Activated B cell treated with CpG ODN at 0.5 μM for 24 hours (primary cell): ENCODE measurements at places on chromosomes 7 and 10. TPM values are rescaled to one million over a fixed set of nuclear protein-coding genes. Genes with fewer than 3 reads are reported as not detected.

Gene TMEM60
- 15.3 and 16.3 TPM in 2 replicates for total RNA-seq

DNA sequence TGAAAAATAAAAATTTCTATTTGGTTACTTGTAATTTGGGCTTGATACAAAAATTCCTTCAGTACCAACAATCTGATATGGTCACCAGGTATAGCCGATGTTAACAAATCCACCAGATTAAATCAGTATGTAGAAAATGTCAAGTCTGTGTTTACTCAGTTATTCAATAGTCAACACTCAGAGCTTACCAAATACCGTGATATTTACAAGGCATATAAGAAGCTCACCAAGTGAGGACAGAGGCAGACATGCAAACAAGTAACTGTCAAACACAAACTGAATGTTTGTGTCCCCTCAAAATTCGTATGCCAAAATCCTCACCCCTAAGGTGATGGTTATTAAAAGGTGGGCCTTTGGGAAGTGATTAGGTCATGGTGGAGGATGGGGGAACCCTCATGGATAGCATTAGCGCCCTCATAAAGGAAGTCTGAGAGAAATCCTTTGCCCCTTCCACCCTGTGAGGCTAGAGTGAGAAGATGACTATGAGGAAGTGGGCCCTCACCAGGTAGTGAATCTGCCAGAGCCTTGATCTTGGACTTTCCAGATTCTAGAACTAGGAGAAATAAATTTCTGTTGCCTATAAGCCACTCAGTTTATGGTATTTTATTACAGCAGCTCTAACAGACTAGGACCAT lies 63.1 kb downstream of the TES start:
- DNase-seq = no peak

GRCh38 chr10:1858547-1858946 lies 121.2 kb upstream of the ADARB2 start:
- DNase-seq = no peak

- no peak for DNase-seq
These were observed 169.8 kb upstream of the TEX47 start for GRCh38 chr7:88965371-88965770.

DNA sequence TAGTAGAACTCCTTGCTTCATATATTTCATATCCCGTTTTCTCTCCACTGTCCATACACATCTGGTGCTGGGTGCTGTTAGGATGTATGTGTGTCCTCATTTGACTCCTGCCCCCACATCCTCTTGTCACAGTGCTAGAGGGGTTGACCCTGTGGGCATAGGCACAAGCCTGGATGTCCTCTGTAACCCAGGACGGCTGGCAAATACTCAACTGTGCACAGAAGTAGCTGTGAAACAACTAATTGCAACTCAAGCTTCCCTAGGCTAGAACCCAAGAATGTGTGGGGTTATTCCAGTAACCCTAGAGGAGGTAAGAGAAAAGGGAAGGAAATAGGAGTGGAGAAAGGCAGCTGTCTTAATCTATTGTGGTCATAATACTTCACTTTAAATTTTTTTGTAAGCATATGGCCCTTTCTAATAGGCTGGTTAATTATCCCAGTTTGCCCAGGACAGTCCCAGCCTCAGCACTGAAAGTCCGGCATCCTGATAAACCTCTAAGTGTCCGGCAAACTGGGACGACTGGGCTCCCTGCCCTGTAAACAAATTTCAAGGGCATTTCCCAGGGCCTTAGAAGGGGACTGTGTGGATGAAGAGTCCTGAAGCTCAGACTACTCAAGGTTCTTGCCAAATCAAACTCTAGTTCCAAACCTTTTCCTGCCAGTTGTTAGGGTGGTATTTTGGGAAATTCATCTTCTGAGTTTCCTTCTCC lies 283.2 kb upstream of the CELF2 start:
- DNase-seq = no peak

Gene CRCP
- 40.8 and 42.5 TPM in 2 replicates for total RNA-seq

DNA sequence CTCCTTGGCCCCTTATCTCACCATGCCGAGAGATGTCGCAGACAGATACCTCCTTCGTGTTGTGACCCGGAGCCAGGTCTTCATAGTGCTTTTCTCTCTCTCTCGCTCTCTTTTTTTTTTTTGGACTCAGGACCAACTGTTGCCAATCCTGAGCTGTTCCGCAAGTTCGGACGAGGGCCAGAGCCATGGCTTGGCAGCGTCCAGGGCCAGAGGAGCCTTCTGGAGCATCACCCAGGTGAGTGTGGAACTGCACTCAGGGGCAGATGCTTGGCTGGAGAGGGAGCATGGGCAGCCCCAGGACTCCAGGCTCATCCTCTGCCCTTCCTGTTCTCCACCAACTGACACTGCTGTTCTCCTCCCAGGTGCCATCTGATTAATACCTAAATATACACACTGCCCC lies 7.8 kb downstream of the ZNF862 start:
- no peak for DNase-seq

Gene TMEM273
- total RNA-seq = 6.7 and 8.5 TPM in 2 replicates

Gene UCMA
- not detected in 2 replicates for total RNA-seq

DNA sequence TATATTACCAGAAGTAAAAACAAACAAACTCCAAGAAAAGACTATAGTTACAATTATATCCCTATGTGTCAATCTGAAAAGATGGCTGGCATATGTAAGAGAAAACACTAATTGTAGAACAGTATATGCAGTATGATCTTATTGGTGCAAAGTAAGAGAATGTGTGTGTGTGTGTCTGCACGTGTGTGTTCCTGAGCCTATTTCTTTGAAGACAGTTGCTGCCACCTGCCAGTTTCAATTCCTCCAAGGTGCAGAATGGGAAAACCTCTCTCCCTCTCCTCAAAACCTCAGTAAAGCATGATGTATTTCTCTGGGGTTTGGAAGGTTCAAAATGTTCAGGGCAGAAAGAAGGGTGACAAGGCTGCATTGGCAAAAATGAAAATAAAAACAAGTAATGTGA lies 8.8 kb upstream of the SFTPA1 start:
- DNase-seq = no peak

DNA sequence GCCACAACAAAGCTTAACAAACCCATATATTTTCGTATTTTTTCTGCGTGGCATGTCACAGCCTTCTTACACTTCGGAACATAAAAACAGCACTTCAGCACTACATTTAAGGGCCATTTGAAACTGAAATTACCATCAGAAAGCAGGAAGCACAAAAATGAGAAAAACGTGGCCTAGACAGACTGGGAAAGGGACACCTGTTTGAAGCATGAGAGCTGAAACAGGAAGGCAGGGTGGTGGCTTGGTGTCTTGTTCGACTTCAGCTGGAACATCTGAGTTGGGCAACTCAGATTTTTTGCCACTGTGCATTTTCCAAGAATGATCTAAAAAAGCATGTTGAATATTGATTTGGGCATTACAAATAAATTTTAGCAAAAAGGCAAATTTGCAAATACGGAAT lies 243.2 kb downstream of the ELMO1 start:
- no peak for DNase-seq

- DNase-seq = no peak
These were observed 284.9 kb upstream of the CNTNAP2 start for GRCh38 chr7:145831616-145832206.

- no peak for DNase-seq
These were observed 502.2 kb downstream of the PLXNA4 start for GRCh38 chr7:132073920-132074589.

Gene CDC123
- total RNA-seq = 81.1 and 84.6 TPM in 2 replicates

- no peak for DNase-seq
These were observed 30.5 kb upstream of the CHST3 start for GRCh38 chr10:71933651-71934050.

Gene STAMBPL1
- total RNA-seq = 38.7 and 44.5 TPM in 2 replicates

DNA sequence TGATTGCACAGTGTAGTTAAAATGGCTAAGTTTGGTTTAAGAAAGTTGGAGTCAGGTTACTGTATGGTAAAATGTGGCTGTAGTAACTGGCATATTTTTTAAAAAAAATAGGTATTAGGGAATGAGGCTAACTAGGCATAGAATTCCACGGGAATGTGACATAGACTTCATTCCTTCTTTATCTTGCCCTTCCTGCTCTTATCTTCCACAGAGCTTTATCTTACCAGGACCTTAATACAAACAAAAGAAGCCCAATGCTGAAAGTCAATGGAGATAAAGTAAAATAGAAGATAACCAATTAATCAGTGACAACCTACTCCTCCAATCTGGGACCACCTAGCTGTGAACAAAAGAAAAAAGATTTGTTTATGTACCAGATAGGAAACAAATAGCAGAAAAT lies 58.1 kb downstream of the TET1 start:
- no peak for DNase-seq

Gene FAM237B
- not detected in 2 replicates for total RNA-seq

GRCh38 chr10:48197236-48197899 lies 77.1 kb downstream of the FRMPD2 start:
- DNase-seq = no peak

GRCh38 chr10:115829521-115830205 lies 443.3 kb downstream of the GFRA1 start:
- DNase-seq = no peak

DNA sequence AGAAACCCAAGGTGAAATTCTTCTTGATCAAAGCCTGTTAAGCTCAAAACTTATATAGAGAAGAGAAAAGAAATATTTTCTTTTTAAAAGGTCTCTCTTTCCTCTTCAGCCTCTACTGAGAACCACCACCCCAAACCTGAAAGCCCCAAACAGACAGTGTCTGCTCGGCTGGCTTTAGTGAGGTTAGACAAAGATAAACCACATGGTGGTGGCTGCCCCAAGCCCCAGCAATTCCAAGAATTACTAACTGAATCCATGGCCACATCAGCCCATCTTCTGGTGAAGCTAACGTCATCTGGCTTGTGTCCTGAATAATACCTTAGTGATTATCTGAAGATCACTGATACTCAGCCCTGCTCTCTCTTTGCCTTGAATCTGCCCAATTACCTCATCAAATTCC lies 275.0 kb downstream of the ELMO1 start:
- DNase-seq = no peak

DNA sequence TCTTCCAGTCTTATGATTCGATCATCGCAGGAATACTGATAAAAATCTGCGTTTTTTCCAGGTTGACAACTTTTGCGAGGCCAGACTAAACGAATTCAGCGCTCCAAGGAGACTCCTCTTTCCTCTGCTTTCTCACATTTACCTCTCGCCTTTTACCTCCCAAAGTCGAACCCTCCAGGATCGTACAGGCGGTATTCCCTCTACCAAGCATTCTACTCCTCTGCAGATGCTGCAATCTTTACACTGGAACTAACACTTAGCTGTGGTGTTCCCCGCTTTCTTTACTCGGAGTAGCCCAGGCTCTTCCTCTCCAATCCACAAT lies 449 bp downstream of the NUDT5 start:
- no peak for DNase-seq

Gene UBTD1
- total RNA-seq = 0.91 and 1.0 TPM in 2 replicates

DNA sequence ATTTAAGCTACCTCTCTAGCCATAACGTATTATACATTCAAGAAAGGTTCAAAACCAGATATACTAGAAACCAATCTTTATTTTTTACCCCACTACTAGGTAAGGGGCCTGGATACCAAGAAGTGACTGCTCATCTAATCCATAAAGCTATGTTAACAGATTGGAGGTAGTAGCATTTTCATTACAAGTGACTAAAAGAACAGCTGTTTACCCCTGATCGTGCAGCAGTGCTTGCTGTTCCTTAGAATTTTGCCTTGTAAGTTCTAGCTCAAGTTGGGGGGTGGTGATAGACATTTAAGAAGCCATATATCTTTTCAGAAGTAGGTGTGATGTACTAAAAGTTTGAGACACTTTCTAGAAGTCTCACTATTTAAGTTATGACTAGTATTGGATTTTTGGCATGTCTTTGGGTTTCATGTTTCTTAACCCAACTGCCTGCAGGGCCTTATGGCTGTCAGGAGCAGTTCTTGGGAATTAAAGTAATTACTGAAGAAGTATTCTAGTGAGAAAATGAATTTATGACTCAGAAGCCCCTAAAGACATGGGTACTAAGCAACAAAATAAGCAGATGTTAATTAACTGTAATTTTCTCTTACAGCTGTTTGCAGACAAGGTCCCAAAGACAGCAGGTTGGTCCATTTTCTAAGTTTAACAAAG lies 2.3 kb downstream of the PPIA start:
- no peak for DNase-seq

Gene SEPHS1
- total RNA-seq = 36.7 and 38.0 TPM in 2 replicates

DNA sequence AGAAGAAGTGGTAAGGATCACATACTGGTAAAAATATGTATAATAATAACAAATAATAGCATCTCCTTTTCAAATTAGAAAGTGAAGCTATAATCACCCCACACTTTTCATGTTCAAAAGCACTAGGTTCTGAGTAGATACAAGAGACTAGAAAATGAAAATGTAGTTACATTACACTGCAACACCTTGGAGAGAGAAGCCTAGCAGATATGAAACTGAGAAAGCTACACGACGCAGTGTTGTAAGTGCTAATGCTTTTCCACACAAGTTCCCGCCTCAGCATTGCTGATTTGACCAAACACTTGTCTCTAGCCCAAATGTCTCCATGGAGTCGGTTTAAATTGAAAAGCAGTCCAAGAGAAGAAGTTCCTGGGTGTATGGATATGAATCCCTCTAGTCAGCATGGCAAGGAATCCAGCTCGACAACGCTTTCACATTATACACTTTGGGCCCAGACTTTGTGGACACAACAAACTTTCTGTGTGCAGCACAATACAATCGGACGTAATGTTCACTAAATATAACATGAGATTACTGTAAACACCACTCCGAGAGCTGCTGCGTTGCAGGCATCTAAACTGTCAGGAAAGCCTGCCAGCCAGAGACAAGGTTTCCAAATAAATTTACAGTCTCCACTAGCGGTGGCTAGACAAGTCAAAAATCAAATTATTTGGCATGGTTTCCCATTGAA lies 1.7 kb downstream of the PDE1C start:
- DNase-seq = no peak

GRCh38 chr10:43647576-43647975 lies 1.1 kb downstream of the ZNF32 start:
- DNase-seq = no peak

DNA sequence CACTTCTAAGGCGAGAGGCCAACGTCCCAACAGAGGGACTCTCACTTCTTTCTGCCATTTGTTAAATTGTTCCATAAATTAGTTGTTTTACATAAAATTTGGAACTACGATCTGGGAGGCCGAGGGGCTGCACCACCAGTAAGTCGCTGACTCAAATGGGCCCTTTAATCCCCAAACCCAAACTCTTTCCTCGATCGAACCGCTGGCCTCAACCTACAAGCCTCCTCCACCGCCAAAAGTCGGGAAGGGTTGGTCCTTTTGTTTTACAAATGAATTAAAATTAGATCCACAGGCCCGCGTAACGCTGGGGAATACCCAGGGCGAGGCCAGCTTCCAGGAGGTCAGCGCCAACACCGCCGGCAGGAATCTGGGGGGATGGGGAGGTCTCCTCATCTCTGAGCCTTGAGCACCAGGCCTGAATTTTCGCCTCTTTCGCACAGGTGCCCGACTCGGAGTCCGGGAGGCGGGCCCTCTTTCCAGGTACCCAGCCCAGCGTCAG lies 1.2 kb upstream of the FOXI2 start:
- no peak for DNase-seq

DNA sequence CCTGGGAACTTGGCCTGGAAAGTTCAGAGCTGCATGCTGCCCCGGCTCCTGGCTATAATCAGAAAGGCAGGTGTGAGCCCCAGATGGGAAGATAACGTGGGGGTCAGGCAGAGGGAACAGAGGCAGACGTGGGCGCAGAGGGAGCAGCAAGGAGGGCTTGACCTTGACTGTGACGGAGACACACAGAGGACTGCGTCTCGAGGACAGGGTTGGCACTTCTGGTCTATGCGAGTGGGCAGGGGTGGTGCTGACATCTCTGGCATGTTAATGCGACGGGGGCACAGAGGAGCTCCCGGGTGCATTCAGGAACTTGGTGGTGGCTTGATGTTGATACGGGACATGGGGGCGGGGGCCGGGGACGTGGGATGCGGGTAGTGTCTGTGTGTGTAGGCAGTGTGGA lies 232.1 kb upstream of the GRB10 start:
- no peak for DNase-seq

Gene PTPRN2
- 1.6 and 1.8 TPM in 2 replicates for total RNA-seq

GRCh38 chr7:2884161-2884560 lies 40.1 kb upstream of the GNA12 start:
- no peak for DNase-seq
